ENCODE measurements at places on chromosomes 2 and 18.

- DNase-seq, result no peak
These were observed 46.0 kb downstream of the CELF4 start for GRCh38 chr18:37519510-37520135.

GRCh38 chr2:109409321-109410038 lies 204.3 kb downstream of the SEPTIN10 start:
- DNase-seq, result no peak

GRCh38 chr18:9101730-9102507 lies 580 bp upstream of the NDUFV2 start:
- peak; percentile 64 for DNase-seq

GRCh38 chr2:232465061-232465460 lies 9.1 kb downstream of the ALPI start:
- DNase-seq, result no peak

GRCh38 chr2:222248256-222248655 lies 50.5 kb downstream of the PAX3 start:
- DNase-seq, result no peak

DNA sequence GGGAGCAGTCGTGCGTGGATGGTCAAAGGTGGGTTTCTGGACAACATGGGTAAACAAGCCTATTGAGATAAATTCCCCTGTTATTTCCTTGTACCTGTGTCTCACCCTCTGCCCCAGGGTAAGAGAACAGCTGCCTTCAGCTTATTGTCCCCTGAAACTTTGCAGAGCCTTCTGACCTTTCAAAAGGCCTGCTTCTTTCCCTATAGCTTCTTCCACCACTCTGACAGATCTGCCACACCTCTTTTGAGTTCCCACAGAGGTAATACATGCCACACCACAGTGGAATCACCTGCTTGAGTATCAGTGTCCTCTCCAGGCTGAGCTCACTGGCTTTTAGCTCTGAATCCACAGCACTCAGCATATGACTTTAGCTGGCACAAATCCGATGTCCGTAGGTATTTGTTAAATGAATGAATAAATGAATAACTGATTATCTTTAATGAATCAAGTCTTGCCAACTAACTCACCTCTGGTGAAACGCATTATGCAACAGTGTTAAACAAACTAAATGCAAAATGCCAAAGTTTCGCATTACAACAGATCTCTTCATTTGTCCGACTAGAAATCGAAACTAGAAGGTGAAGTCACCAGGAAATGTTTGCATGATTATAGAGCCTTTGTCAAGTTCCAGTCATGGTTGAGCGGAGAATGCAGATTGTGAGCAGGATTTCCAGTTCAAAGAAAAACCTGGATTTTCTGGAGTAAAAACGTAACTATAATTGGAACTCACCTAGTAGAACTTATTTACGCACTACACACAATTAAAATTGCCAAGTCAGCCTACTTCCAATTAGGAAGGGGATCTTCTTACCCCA lies 16.4 kb downstream of the DYNAP start:
- peak; percentile 40 for DNase-seq

- no peak for DNase-seq
These were observed 91.2 kb downstream of the ASAP2 start for GRCh38 chr2:9297807-9298206.

GRCh38 chr18:36821681-36822080 lies 7.1 kb downstream of the TPGS2 start:
- no peak for DNase-seq
